ENCODE measurements at places on chromosomes 3 and 15.

- no peak for DNase-seq
Observed at GRCh38 chr15:96274698-96275097, 55.8 kb upstream of the NR2F2 start.

- no peak for DNase-seq
Observed at GRCh38 chr3:106913966-106914365, 463.3 kb upstream of the CCDC54 start.

DNA sequence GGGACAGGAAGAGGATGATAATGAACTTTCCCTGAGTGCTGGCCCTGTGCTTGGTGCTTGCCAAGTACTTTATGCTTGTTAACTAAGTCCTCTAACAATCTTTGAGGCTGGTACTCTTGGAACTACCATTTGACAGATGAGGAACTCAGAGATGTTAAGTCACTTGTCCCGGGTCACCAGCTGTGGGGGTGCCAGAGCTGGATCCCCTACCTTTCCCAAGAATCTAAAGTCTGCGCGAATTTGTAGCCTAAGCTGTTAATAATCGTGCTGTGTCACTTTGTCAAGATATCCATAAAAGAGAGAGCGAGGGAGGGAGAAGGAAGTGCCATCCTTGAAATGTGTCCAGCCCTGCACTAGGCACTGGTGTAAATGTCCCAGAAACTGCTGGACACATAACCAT is 19.0 kb upstream of the ACOX2 start:
- no peak for DNase-seq

DNA sequence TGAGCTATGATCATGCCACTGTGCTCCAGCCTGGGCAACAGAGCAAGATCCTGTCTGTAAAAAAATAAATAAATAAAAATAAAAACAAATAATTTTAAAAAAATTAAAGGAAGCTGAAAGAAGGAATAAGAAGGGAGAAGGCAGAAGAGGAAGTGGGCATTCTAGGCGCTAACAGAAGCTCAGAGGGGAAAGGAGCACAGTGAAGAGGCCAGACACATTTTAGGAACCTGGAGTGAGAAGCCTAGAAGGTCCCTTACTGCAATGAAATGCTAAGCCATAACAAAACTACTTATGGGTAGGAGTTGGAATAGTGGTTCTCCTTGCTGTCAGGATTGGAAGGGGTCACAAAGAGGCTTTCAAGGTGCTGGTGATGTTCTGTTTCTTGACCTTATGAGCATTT is 64.0 kb downstream of the ITGB5 start:
- no peak for DNase-seq

GRCh38 chr15:69116391-69116790 is 44.0 kb upstream of the GLCE start:
- DNase-seq: no peak

DNA sequence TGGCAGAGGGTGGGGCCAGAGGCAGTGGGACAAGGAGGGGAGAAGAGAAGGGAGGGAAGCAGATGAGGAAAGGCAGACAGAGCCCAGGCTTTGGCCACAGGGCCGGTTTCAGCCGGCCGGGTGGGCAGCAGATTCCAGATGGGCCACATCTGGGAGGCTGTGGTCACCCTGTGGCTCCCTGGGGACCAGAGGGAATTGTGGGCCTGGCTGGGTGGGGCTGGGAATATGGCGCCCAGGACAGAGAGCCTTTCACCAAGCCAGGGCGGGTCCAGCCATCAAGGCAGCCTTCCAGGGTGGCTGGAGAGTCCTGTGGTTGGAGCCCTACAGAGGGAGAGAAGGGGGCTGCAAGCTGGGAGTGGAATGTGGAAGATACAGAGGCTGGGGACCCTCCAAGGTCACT is 18.9 kb downstream of the PTH1R start:
- no peak for DNase-seq

GRCh38 chr15:62887113-62887570 is 155.4 kb upstream of the TPM1 start:
- DNase-seq: no peak

DNA sequence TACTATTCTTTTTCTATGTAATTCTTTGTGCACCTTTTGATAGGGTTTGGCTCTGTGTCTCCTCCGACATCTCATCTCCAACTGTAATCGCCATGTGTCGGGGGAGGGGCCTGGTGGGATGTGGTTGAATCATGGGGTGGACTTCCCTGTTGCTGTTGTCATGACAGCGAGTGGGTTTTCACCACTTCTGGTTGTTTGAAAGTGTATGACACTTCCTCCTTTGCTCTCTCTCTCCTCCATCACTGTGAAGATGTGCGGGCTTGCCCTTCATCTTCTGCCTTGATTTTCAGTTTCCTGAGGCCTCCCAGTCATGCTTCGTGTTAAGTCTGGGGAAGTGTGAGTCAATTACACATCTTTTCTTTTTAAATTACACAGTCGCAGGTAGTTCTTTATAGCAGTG is 225.8 kb upstream of the DPPA4 start:
- DNase-seq: no peak

- no peak for DNase-seq
Observed at GRCh38 chr3:159185443-159186050, 383.7 kb downstream of the MFSD1 start.

All from glutamatergic neuron (in vitro differentiated cells).